ENCODE measurements at places on chromosomes 11 and 22.

- peak; percentile 28 for DNase-seq
Observed at GRCh38 chr11:72553706-72554105, 119.4 kb upstream of the CLPB start.

GRCh38 chr22:49124608-49125007 lies 703.1 kb downstream of the BRD1 start:
- no peak for DNase-seq

- DNase-seq: no peak
Observed at GRCh38 chr11:105448703-105449079, 161.2 kb upstream of the GRIA4 start.

DNA sequence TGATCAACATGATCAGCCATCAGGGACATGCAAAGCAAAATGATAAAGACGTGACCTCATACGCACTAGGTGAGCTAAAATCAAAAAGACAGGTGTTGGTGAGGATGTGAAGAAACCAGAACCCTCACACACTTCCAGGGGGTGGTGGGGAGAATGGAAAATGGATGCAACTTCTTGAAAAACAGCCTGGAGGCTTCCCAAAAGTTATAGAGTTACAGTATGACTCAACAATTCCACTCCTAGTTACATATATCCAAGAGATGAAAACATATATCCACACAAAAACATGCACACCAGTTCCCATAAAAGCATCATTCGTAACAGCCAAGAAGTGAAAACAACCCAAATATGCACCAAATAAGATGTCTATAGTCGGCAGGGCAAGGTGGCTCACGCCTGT lies 42.1 kb upstream of the APLNR start:
- no peak for DNase-seq

- no peak for DNase-seq
Observed at GRCh38 chr11:133202816-133203215, 329.5 kb downstream of the OPCML start.

GRCh38 chr22:33455036-33455435 lies 396.9 kb upstream of the SYN3 start:
- no peak for DNase-seq

GRCh38 chr11:30919389-30920152 lies 333.4 kb upstream of the MPPED2 start:
- DNase-seq: peak; percentile 7

GRCh38 chr11:83278351-83278750 lies 7.8 kb downstream of the CCDC90B start:
- DNase-seq: no peak

- DNase-seq: no peak
Observed at GRCh38 chr11:34323601-34324000, 34.2 kb downstream of the ABTB2 start.

DNA sequence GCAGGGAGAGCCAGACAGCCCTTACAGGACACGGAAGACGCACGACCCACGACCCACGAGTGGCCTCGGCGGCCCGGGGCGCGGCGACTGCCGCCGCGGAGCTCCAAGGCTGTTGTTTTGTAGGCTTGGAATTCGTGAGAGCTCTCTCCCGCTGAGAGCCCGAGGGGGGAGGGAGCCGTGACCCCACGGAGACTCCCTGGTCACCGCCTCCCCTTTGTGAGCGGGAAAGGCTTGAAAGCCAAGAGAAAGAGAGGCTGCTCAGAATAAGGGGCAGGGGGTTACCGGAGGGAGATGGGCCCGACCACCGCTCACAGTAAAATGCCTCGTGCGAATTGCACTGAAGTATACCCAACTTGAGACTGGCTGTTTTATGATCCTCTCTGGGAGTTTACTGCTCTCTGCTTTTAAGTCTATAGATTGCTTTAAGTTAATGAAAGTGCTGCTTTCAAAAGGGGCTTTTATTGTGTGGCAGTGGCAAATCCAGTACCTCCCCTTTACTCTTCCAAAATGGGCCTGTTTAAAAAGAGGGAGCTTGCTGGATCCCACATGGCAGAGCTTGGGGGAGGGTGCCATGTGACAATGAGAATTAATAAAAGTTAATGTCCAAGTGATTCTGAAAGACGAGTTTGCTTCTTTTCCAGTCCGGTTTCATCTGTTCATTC lies 2.9 kb downstream of the PKNOX2 start:
- no peak for DNase-seq

GRCh38 chr11:2300290-2300935 lies 1.3 kb downstream of the C11orf21 start:
- DNase-seq: peak; percentile 23

DNA sequence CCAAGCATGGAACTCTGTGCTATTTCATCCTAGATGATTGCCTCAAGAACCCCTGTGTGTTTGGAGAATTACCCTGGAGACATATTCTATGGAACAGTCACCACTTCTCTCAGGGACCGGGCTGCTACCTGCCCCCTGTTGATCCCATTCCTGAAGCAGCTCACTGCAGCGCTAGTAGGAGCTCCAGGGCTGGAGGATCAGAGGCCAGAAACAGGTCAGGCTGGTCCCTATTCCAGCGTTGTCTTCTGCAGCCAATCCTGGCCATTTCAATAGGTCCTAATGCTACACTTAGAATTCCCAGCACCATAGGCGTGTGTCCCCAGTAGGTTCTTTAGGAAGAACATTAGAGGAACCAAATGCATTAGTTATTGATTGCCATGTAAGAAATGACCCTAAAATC lies 48.9 kb downstream of the BTG4 start:
- no peak for DNase-seq

GRCh38 chr11:117910525-117910924 lies 18.7 kb downstream of the TMPRSS13 start:
- DNase-seq: no peak

GRCh38 chr22:21446128-21446826 lies 20.9 kb upstream of the TMEM191C start:
- DNase-seq: no peak

- DNase-seq: no peak
Observed at GRCh38 chr22:20602609-20603164, 95.3 kb downstream of the MED15 start.

- no peak for DNase-seq
Observed at GRCh38 chr11:56819916-56820315, 71.4 kb upstream of the OR9G4 start.

- peak; percentile 72 for DNase-seq
Observed at GRCh38 chr11:122843281-122844141, 5.2 kb downstream of the CRTAM start.

DNA sequence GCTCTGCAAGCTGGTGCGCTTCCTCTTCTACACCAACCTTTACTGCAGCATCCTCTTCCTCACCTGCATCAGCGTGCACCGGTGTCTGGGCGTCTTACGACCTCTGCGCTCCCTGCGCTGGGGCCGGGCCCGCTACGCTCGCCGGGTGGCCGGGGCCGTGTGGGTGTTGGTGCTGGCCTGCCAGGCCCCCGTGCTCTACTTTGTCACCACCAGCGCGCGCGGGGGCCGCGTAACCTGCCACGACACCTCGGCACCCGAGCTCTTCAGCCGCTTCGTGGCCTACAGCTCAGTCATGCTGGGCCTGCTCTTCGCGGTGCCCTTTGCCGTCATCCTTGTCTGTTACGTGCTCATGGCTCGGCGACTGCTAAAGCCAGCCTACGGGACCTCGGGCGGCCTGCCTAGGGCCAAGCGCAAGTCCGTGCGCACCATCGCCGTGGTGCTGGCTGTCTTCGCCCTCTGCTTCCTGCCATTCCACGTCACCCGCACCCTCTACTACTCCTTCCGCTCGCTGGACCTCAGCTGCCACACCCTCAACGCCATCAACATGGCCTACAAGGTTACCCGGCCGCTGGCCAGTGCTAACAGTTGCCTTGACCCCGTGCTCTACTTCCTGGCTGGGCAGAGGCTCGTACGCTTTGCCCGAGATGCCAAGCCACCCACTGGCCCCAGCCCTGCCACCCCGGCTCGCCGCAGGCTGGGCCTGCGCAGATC lies 16.5 kb downstream of the P2RY2 start:
- DNase-seq: no peak

GRCh38 chr11:33620423-33621171 lies 80.0 kb downstream of the C11orf91 start:
- DNase-seq: no peak

GRCh38 chr11:130177782-130178181 lies 18.2 kb downstream of the ST14 start:
- no peak for DNase-seq

GRCh38 chr11:93487032-93487483 lies 56.1 kb downstream of the SMCO4 start:
- no peak for DNase-seq

DNA sequence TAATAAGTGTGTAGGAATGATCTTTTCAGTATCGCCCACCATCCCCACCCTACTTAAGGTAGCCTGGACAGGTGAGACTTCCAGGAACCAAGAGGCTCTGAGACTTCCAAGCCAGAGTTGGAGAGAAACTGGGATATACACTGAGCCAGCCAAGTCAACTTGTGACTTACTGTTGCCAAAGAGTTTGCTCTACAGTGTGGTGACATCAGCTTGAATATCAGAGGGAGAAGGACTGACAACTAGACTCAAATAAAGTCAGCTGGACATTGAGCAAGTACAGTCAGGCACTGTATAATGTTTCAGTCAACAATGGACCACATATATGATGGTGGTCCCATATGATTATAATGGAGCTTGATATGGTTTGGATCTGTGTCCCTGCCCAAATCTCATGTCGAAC lies 1.2 kb upstream of the MMP10 start:
- no peak for DNase-seq

DNA sequence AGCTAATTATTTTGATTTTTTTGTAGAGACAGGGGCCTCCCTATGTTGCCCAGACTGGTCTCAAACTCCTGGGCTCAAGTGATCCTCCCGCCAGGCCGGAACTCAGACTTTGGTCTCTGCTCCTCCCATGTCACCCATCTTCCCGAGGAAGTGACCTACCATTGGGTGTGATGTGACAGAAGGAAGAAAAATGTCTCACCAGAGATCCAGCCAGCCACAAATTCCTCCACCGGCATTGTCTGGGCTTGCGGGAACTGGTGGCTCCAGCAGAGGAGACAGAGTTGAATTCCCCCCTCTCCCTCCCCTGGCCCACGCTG lies 772 bp downstream of the SLC25A45 start:
- no peak for DNase-seq

GRCh38 chr11:128535468-128536457 lies 51.6 kb downstream of the ETS1 start:
- DNase-seq: no peak

GRCh38 chr22:40036126-40036525 lies 41.4 kb downstream of the FAM83F start:
- DNase-seq: no peak

DNA sequence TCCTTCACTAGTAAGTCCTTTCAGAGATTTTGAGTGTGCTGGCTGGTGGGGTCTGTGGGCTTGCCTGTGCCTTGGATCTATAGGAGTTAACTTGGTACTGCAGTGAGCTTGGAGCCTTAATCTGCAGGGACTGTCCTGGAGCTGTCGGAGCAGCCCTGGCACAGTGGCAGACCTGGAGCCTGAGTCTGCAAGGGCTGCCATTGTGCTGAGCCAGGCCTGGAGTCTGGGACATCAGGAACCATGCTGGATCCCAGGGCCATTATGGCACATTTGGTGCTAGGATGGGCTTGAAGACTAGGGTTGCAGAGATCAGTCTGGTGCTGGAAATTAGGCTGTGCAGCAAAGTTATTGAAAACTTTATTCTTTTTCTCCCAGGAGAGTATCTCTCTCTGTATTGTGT lies 665.4 kb downstream of the METTL15 start:
- DNase-seq: no peak

DNA sequence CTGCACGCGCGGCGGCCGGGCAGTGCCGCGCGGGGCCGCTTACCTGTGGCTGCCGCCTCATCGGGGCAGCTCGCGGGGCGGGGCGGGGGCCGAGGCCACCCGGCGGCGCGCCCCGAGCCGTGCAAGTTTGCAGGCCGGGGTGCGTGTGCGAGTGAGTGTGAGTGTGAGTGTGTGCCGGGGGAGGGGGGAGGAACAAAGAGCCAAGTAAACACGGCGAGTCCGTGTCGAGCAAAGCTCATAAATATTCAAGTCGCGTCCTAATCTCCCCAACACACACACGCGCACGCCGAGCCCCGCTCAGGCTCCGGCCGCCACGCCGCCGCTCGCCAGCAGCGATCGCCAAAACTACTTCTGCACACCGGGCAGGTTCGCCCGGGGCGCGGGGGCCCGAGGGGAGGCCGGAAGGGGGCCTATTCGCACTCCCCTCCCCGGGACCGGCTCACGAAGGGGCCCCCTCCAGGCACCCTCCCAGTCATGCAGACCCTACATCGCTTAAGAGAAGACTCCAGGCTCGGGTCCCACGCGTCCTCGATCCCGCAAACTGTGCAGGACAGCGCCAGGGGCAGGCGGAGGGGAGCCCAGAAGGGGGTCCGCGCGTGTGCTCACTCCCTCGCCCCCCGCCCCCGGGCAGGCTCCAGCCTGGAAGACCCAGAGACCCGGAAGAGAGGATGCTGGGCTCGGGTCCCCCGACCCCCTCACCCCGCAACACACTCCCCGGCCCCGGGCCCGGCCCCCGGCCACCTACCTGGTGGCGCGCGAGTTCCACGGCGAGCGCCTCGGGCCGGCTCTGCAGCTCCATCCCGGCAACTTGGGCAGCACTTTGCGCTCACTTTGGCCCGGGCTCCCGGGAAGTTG lies 827 bp downstream of the PHF21B start:
- DNase-seq: no peak

- peak; percentile 68 for DNase-seq
Observed at GRCh38 chr22:28600546-28601143, 79.0 kb downstream of the TTC28 start.

DNA sequence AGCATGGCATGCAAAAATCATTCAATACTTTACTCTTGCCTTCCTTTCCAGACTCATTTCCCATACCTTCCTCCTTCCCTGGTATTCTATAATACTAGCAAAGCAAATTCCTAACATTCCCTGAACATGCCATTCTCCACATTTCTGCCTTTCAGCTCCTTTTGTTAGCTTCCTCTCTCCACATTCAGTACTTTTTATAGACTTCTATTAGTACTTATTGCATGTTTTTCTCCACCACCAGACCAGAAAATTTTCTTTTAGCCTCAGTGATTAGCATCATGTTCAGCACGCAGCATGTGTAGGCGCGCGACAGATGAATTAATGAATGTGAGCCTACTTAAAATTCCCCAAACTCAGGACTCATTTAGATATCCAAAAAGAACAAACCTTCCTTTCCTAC lies 935.3 kb downstream of the DLG2 start:
- DNase-seq: no peak

- no peak for DNase-seq
Observed at GRCh38 chr22:39462443-39463221, 5.8 kb downstream of the MGAT3 start.

DNA sequence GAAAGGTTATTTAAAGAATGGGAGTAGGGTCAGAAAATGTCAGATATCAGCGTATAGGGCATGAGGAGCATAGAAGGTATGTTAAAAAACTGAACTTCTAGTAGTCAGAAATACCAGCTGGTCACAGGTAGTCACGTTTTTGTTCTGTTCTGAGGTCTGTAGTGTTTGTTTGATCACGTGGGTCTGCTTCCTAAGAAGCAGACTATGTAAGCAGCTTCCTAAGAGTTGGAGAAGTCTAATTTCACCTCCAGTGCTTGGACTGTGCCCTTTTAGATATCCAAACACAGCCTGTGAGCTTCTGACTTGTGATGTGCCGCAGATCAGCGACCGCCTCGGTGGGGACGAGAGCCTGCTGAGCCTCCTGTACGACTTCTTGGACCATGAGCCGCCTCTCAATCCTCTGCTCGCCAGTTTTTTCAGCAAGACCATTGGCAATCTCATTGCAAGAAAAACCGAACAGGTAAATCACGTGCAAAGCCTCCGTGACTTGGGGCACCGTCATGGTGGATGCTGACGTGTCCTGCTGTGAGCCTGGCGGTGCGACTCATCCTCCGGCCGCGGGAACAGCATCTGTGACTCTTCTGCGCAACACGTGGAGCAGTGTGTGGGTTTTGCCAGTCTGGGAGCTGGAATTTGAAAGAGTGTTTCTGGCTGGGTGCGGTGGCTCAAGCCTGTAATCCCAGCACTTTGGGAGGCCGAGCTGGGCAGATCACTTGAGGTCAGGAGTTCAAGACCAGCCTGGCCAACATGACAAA lies 63.5 kb downstream of the PPP6R2 start:
- no peak for DNase-seq
